ENCODE measurements at places on chromosomes 1 and 21. TPM values are rescaled to one million over a fixed set of nuclear protein-coding genes. Genes with fewer than 3 reads are reported as not detected.

Gene ARHGEF2
- 104 TPM for total RNA-seq

Gene SLC22A15
- 10.3 TPM for total RNA-seq

Gene LMX1A
- not detected for total RNA-seq

Gene VWA5B1
- total RNA-seq: 41.9 TPM

Gene CLCA4
- 0.86 TPM for total RNA-seq

Gene HMGCL
- total RNA-seq: 54.1 TPM

Gene PGLYRP3
- total RNA-seq: not detected

Gene PIGP
- 38.6 TPM for total RNA-seq

Gene EPHA10
- 4.4 TPM for total RNA-seq

Gene HYI
- total RNA-seq: 50.9 TPM

Gene SLC25A34
- total RNA-seq: 3.9 TPM

Gene GPR25
- not detected for total RNA-seq

Gene RPE65
- total RNA-seq: not detected

Gene LIN9
- 2.7 TPM for total RNA-seq

Gene GJA4
- total RNA-seq: 8.9 TPM

Gene CENPF
- 0.60 TPM for total RNA-seq

Gene GADD45A
- total RNA-seq: 50.8 TPM

Gene TIE1
- total RNA-seq: 21.4 TPM

Gene HES3
- not detected for total RNA-seq

Gene PNRC2
- 101 TPM for total RNA-seq

Gene C1orf87
- not detected for total RNA-seq

Gene KRTAP13-3
- total RNA-seq: not detected

Gene SPSB1
- total RNA-seq: 15.1 TPM

Gene RXRG
- total RNA-seq: 0.86 TPM

Gene IL19
- not detected for total RNA-seq

Gene INSRR
- total RNA-seq: 0.13 TPM

Gene RAB29
- total RNA-seq: 19.2 TPM

Gene CD1C
- not detected for total RNA-seq

Gene BROX
- total RNA-seq: 55.4 TPM

Gene STYXL2
- total RNA-seq: not detected

Gene TBX15
- not detected for total RNA-seq

Gene APCS
- not detected for total RNA-seq

Gene ADGRL2
- 41.9 TPM for total RNA-seq

Gene TSPAN1
- 144 TPM for total RNA-seq

Gene IL12RB2
- 0.60 TPM for total RNA-seq

Gene COL24A1
- total RNA-seq: 5.8 TPM

Gene C1orf53
- 1.7 TPM for total RNA-seq

Gene HSD3B2
- total RNA-seq: not detected

Gene GCSAML
- 0.91 TPM for total RNA-seq

Gene PROX1
- total RNA-seq: 3.0 TPM

Gene NRDC
- 129 TPM for total RNA-seq

Gene RNF186
- not detected for total RNA-seq

Gene SPRR5
- not detected for total RNA-seq

Gene FCAMR
- not detected for total RNA-seq

Gene CD34
- 40.9 TPM for total RNA-seq

Gene TMPRSS3
- 1.7 TPM for total RNA-seq

Gene GLIS1
- total RNA-seq: 2.7 TPM

Gene MOV10
- total RNA-seq: 92.3 TPM

Gene AKR1A1
- total RNA-seq: 120 TPM

Gene MYOG
- total RNA-seq: not detected

Gene MROH9
- not detected for total RNA-seq

Gene E2F2
- 0.52 TPM for total RNA-seq

Gene C2CD2
- 66.4 TPM for total RNA-seq

Gene TMEM269
- total RNA-seq: 0.18 TPM

Gene PTP4A2
- 416 TPM for total RNA-seq
